Activated T-cell treated with anti-CD3 and anti-CD28 coated beads, Interleukin-2, amount 50 U/mL, for 4 hours (primary cell): ENCODE measurements at places on chromosomes 13 and 19.

GRCh38 chr13:25237083-25237482 lies 50.2 kb downstream of the MTMR6 start:
- no peak for DNase-seq

- DNase-seq, result no peak
Measured at GRCh38 chr13:111625526-111626315, 305.3 kb downstream of the TEX29 start.

DNA sequence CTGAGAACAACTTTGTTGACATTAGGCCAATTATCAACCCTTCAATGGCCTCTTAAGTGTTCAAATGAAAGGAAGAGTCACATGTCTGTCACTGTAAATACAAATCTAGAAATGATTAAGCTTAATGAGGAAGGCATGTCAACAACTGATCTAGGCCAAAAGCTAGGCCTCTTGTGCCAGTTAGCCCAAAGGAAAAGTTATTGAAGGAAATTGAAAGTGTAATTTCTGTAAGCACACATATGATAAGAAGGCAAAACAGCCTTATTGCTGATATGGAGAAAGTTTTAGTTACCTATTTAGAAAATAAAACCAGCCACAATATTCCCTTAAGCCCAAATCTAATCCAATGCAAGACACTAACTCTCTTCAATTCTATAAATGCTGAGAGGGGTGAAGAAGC lies 604.7 kb downstream of the SLITRK6 start:
- DNase-seq, result no peak

GRCh38 chr13:34578471-34578870 lies 363.6 kb upstream of the NBEA start:
- no peak for DNase-seq

GRCh38 chr13:49629196-49629938 lies 1.1 kb downstream of the ARL11 start:
- no peak for DNase-seq

DNA sequence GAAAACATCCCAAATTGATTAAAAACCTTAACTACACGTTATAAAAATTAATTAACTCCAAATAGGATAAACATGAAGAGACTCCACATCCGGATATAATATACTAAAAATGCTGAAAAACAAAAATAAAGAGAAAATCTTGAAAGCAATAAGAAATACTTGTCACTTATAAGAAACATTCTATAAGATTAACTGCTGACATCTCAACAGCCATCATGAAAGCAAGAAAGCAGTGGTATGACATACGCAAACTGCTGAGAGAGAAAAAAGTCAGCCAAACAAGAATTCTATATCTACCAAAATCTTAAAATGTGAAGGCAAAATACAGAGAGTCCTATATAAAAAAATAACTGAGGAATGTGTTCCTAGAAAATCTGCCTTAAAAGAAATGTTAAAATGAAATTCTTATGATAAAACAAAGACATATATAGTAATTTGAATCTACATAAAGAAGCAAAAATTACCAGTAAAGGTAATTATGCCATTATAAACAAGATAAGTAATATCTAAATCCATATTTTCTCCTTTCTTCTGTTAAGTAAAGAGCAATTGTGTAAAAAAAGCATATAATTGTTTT lies 1851.1 kb downstream of the PCDH9 start:
- no peak for DNase-seq

- no peak for DNase-seq
Measured at GRCh38 chr19:35722461-35722860, 4.7 kb downstream of the KMT2B start.

- DNase-seq, result no peak
Measured at GRCh38 chr13:80168089-80168850, 172.7 kb downstream of the SPRY2 start.

GRCh38 chr19:10817291-10818038 lies 18.5 kb downstream of the TMED1 start:
- no peak for DNase-seq

DNA sequence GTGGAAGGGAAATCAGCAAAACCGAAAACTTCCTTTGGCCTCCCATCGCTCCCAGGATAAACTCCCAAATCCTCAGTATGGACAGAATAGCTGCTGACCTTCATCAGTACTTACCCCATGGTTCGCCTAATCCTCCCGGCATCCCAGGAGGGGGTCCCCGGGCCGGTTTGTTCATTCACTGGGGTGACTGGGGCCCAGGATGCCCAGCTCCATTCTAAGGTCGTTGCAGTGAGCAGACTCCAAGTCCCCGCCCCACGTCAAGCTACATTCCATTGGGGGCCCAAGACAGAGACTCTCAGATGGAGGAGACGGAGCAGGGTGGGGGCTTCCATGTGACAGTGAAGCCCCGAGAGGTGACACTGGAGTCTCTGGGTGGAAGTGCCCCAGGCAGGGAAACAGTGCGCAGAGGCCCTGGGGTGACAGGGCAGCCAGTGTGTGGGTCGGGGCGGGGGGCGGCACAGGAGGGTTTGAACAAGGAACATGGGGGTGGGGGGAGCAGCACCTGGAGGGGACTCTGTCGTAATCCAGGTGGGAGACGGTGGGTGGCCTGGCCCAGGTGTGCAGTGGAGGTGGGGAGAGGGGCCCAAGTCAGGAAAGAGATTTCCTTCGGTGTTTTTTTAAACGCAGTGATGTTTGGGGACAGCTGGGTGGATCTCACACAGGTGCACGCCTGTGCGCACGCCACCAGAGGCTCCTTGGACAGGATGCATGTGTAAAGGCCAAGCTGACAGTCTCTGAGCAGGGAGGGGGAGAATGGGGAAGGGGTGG lies 5.1 kb downstream of the SSBP4 start:
- no peak for DNase-seq

GRCh38 chr13:99027260-99027659 lies 49.4 kb upstream of the DOCK9 start:
- DNase-seq, result no peak

GRCh38 chr13:50168786-50169185 lies 153.5 kb downstream of the KCNRG start:
- no peak for DNase-seq

GRCh38 chr13:38398711-38399493 lies 49.3 kb downstream of the UFM1 start:
- no peak for DNase-seq
